Left lung (tissue), 14 donors: ENCODE measurements at places on chromosomes 3 and 15. TPM values are rescaled to one million over a fixed set of nuclear protein-coding genes. Genes with fewer than 3 reads are reported as not detected.

GRCh38 chr15:88932875-88933330, 19.7 kb upstream of the MFGE8 start:
- no peak for DNase-seq

DNA sequence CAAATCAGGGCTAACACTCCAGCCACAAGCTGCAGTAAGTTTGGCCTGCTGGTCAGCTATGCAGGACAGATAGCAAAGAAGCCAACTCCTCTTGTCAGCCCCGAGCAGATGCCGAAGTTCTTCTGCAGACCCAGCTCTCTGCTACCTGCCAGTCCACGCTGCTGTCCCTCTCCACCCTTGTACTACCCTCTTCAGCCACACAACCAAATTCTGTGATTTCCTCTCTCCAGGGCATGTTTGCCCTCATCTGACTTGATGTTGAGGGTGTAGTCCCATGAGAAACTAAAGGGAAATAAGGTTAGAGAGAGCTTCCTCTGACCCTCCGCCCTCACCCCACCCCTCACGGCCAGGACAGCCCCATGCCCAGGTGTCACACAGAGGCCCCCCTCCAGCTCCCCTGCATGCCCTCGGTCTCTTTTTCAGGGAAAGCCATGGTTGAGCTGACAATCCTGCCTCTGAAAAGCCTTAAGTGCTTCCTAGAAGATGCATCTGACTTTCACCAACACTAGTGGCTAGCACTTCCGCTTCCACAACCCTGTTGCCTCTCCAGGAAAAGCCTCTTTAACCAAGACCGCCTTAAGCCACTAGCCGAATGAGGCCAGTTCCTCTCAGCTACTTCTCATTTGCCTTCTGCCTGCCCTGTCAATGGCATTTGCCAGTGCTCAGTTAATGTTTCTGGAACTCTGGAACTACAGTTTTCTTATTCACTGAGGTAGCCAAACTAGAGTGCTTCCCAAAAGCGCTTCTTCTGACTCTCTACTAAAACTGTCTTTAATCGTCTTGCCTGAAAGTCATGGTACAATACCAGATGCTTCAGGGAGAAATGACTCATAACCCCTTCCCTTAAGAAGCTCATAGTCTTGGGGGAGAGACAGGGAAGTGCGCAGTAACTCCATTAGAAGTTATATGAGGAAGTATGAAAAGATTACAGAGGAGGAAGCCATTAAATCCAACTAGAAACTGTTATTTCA, 300.4 kb upstream of the STT3B start:
- peak; percentile 64 for DNase-seq

DNA sequence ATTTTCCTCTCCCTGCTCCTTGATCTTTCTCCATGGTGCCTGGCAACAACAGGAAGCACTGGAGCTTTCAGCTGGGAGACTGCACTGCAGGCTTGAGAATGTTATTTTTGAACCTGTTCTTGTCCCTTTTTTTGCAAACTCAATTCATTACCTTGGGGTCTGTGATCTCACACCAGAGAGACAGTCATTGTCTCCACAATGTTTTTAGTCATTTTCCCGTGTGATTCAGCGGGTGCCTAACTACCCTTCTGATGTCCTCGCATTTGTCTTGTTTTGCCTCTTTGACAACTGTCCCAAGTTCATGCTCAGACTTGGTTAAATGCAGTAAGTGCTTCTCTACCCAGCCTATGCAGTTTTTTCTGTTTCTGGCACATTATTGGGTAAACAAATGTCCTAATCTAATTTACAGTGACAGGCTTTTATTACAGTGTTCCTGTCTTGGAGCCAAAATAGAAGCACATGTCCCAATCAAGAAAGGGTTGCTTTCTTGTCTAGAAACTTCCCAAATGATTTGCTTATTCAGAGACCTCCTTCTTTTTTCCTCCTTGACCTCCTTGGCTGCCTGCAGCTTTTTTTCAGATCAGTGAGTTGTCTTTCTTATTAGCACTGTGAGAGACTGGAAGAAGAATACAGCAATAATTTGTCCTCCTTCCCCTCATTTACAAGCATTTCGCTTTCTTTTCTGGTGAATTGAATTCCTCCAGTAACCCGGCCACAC, 162.4 kb downstream of the NSUN3 start:
- DNase-seq, result no peak

- DNase-seq, result no peak
These were observed 37.5 kb upstream of the ESYT3 start for GRCh38 chr3:138396752-138397410.

DNA sequence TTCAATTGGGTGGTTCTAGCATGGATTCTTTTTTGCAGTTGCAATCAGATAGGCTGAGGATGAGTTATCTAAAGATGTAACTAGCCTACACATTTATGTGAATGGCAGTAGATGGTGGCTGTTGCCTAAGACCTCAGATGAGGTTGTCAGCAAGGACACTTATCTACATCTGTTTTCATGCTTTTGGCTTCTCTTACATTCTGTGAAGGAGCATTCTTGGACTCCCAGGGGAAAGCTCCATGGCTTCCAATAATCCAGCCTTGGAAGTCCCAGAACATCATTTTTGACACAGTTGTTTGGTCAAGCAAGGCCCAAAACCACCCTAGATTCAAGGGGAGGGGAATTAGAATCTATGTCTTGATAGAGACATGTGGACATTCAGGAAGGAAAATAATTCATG, 332.2 kb upstream of the RBMS3 start:
- DNase-seq, result no peak

GRCh38 chr15:51082246-51082645, 12.5 kb downstream of the TNFAIP8L3 start:
- no peak for DNase-seq

The SEMA3G gene
- polyA plus RNA-seq, result 6.3 TPM

The OR5K2 gene
- polyA plus RNA-seq, result 0.44 TPM

The ONECUT1 gene
- polyA plus RNA-seq, result not detected

The CYP1A1 gene
- polyA plus RNA-seq, result 1.2 TPM
